ENCODE measurements at places on chromosomes 16 and 17.

- no peak for DNase-seq
- no peaks in the 10 kb centered on the region for H3K27me3 ChIP-seq
- no peak overlapping the region for H3K27ac ChIP-seq
- H3K4me3 ChIP-seq: no peak overlapping the region
- H3K4me1 ChIP-seq: peaks cover 3% of the 10 kb centered on the region
Measured at GRCh38 chr16:119835-120491, 18.5 kb downstream of the NPRL3 start.

GRCh38 chr16:90015586-90016338 is 3.5 kb downstream of the DBNDD1 start:
- H3K36me3 ChIP-seq: peaks cover 5% of the 10 kb centered on the region
- peaks cover 51% of the 10 kb centered on the region for H3K4me1 ChIP-seq
- DNase-seq: no peak
- peaks cover 10% of the 10 kb centered on the region for H3K27me3 ChIP-seq
- H3K27ac ChIP-seq: no peak overlapping the region
- H3K4me3 ChIP-seq: no peak overlapping the region

GRCh38 chr17:2972749-2973148 is 90.7 kb downstream of the OR1D5 start:
- no peak overlapping the region for H3K27ac ChIP-seq
- H3K36me3 ChIP-seq: peaks cover 12% of the 10 kb centered on the region
- no peaks in the 10 kb centered on the region for H3K27me3 ChIP-seq
- H3K4me1 ChIP-seq: no peaks in the 10 kb centered on the region
- H3K4me3 ChIP-seq: no peak overlapping the region

DNA sequence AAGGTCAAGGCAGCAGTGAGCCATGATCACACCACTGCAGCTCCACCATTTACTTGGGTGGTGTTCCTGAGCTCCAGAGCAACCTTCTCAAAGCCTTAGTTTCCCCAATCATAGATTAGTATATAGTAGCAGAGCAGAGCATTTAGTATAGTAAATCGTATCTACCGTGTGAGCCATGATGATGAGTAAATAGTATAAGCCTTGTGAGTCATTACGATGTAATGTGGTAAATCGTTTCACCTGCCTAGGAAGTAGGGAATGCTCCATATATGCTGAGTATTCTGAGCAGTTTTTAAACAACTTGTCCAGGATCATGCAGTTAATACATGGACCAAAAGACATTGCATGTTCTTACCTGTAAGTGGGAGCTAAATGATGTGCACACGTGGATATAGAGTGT is 66.4 kb downstream of the SCNN1B start:
- DNase-seq: no peak
- H3K27ac ChIP-seq: no peak overlapping the region
- H3K27me3 ChIP-seq: no peaks in the 10 kb centered on the region
- peaks cover 4% of the 10 kb centered on the region for H3K4me1 ChIP-seq

- H3K4me3 ChIP-seq: peak overlapping the region; percentile 77
Measured at GRCh38 chr17:7988750-7989178, 13.7 kb upstream of the GUCY2D start.

- peaks cover 57% of the 10 kb centered on the region for H3K4me1 ChIP-seq
- peak overlapping the region; percentile 17 for H3K4me3 ChIP-seq
- H3K27me3 ChIP-seq: no peaks in the 10 kb centered on the region
- peak; percentile 40 for DNase-seq
Measured at GRCh38 chr17:46020023-46020761, 21.1 kb downstream of the STH start.

- H3K4me3 ChIP-seq: no peak overlapping the region
- H3K27ac ChIP-seq: no peak overlapping the region
- no peaks in the 10 kb centered on the region for H3K36me3 ChIP-seq
- H3K27me3 ChIP-seq: peaks cover 2% of the 10 kb centered on the region
- no peak for DNase-seq
Measured at GRCh38 chr17:73516431-73516830, 127.8 kb downstream of the SDK2 start.

- DNase-seq: no peak
- H3K4me3 ChIP-seq: no peak overlapping the region
- H3K27ac ChIP-seq: no peak overlapping the region
Measured at GRCh38 chr16:50498431-50499155, 49.6 kb upstream of the NKD1 start.

DNA sequence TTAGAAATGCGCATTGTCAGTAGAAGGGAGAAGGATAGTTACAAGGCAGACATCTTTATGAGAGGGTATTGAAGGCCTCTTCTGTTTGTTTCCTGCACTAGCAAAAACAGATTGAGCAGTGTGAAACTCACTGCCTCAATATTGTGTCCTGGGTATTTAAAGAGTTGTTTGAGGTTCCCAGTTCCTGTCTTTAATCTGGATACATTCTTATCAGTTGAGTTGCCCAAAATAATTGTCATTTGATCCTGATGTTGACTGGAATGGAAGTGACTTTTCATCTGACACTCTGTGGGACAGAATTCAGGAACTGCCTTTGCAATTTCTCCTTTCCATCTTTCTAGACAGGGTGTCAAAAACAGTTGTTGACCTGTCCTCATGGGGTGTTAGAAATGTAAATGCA is 1.7 kb downstream of the ATP6V0A1 start:
- no peak for DNase-seq
- peaks cover 48% of the 10 kb centered on the region for H3K36me3 ChIP-seq
- H3K4me1 ChIP-seq: peaks cover 55% of the 10 kb centered on the region
- peak overlapping the region; percentile 98 for H3K4me3 ChIP-seq

DNA sequence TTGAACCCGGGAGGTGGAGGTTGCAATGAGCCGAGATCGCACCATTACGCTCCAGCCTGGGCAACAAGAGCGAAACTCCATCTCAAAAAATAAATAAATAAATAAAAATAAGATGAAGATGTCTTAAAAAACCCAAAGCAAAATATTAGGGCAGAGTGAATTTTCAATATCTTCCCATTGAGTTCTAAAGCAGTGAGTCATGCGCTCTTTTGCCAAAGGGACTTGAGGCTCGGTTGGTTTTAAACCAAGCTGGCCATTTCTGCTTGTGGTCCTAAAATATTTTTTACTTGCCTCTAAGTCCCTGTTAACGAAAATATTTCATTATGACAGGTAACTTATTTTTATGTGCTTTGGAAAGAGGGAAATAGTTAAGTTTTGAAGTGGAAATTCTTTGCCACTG is 4.7 kb downstream of the PAFAH1B1 start:
- no peaks in the 10 kb centered on the region for H3K27me3 ChIP-seq
- H3K4me3 ChIP-seq: no peak overlapping the region
- no peak overlapping the region for H3K27ac ChIP-seq

- peaks cover 18% of the 10 kb centered on the region for H3K36me3 ChIP-seq
- H3K4me1 ChIP-seq: peaks cover 60% of the 10 kb centered on the region
- no peak for DNase-seq
- no peak overlapping the region for H3K4me3 ChIP-seq
- no peaks in the 10 kb centered on the region for H3K27me3 ChIP-seq
- H3K27ac ChIP-seq: peak overlapping the region; percentile 36
Measured at GRCh38 chr17:4331614-4332013, 34.9 kb downstream of the UBE2G1 start.

GRCh38 chr17:82668024-82668630 is 19.9 kb upstream of the WDR45B start:
- no peak overlapping the region for H3K4me3 ChIP-seq
- DNase-seq: no peak

- H3K36me3 ChIP-seq: peaks cover 5% of the 10 kb centered on the region
- no peak for DNase-seq
- no peak overlapping the region for H3K4me3 ChIP-seq
- H3K27ac ChIP-seq: no peak overlapping the region
- H3K27me3 ChIP-seq: no peaks in the 10 kb centered on the region
- no peaks in the 10 kb centered on the region for H3K4me1 ChIP-seq
Measured at GRCh38 chr16:83932955-83933673, 19.9 kb upstream of the OSGIN1 start.

DNA sequence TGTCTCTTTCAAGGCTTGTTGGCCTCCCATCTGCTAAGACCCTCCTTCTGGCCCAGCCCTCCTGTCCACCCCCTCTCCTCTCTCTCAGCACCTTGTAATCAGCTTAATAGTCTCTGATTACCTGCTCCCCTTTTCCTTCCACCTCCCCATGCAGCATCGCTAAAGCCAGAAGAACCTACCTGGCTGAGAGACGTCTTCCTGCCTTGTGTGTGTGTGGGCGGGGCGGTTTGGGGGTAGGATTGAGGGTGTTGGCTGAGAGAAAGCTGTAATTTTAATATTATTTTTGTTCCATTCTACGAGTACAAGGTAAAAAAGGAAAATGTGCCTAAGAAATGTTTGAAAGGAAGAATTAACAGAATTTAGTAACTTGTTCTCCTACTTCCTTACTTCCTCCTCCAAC is 3.4 kb downstream of the DNAH9 start:
- peaks cover 3% of the 10 kb centered on the region for H3K4me1 ChIP-seq
- DNase-seq: no peak
- H3K36me3 ChIP-seq: no peaks in the 10 kb centered on the region
- H3K27me3 ChIP-seq: peaks cover 5% of the 10 kb centered on the region

GRCh38 chr17:37220607-37220953 is 155.2 kb upstream of the C17orf78 start:
- no peak overlapping the region for H3K4me3 ChIP-seq
- H3K4me1 ChIP-seq: no peaks in the 10 kb centered on the region
- no peak overlapping the region for H3K27ac ChIP-seq
- H3K27me3 ChIP-seq: no peaks in the 10 kb centered on the region

DNA sequence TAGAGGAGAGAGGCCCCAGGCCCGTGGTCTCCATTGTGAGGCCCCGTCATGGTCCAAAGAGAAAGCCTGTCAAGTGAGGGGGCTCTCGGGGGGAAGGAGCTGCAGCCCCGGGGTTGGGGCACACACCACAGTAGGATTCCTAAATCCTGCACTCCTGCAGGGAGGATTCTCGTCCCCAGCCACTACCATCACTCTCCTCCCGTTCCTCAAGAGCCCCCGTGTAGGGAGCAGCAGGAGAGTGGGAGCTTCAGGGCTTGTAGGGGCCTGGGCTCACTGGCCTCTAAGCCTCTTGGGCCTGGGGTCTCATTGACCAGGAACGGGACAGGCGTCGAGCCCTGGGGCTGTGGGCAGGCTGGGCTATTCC is 821 bp downstream of the C16orf86 start:
- peak overlapping the region; percentile 87 for H3K4me3 ChIP-seq
- no peak for DNase-seq
- H3K27ac ChIP-seq: peak overlapping the region; percentile 85
- H3K27me3 ChIP-seq: no peaks in the 10 kb centered on the region
- H3K36me3 ChIP-seq: no peaks in the 10 kb centered on the region
- H3K4me1 ChIP-seq: peaks cover 43% of the 10 kb centered on the region

GRCh38 chr16:73140929-73141328 is 93.0 kb upstream of the ZFHX3 start:
- H3K27me3 ChIP-seq: peaks cover 1% of the 10 kb centered on the region
- no peak overlapping the region for H3K4me3 ChIP-seq
- H3K27ac ChIP-seq: no peak overlapping the region
- DNase-seq: no peak
- H3K4me1 ChIP-seq: no peaks in the 10 kb centered on the region

DNA sequence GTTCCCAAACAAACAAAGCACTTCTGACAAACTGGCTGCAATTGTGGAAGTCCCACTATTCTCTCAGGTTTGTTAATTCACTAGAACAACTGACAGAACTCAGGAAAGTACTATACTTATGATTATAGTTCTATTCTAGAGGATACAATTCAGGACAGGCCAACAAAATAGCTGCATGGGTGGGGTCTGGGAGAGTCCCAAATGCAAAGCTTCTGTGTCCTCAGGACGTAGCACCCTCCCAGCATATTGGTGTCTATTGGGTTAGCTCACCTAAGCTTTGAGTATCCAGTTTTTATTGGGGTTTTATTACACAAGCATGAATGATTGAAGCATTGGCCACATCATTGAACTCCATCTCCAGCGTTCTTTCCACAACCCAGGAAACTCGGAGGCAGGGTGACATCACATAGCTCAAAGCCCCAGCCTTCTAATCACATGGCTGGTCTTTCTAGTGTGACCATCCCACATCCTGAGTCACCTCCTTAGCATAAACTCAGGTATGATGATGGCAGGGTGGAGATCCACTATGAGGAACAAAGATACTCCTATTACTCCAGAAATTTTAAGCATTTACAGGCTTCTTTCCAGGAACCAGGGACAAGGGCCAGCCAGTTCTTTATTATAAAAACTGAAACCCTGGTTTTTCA is 43.9 kb upstream of the CCNF start:
- no peaks in the 10 kb centered on the region for H3K4me1 ChIP-seq
- no peak overlapping the region for H3K27ac ChIP-seq
- no peak overlapping the region for H3K4me3 ChIP-seq
- peaks cover 13% of the 10 kb centered on the region for H3K27me3 ChIP-seq
- DNase-seq: no peak

GRCh38 chr16:15521390-15521757 is 87.0 kb downstream of the BMERB1 start:
- H3K27ac ChIP-seq: no peak overlapping the region
- no peaks in the 10 kb centered on the region for H3K36me3 ChIP-seq
- no peak overlapping the region for H3K4me3 ChIP-seq
- no peaks in the 10 kb centered on the region for H3K27me3 ChIP-seq

- peaks cover 23% of the 10 kb centered on the region for H3K4me1 ChIP-seq
- DNase-seq: no peak
- H3K4me3 ChIP-seq: no peak overlapping the region
- peak overlapping the region; percentile 56 for H3K27ac ChIP-seq
Measured at GRCh38 chr17:7912927-7913524, 3.1 kb downstream of the RNF227 start.

DNA sequence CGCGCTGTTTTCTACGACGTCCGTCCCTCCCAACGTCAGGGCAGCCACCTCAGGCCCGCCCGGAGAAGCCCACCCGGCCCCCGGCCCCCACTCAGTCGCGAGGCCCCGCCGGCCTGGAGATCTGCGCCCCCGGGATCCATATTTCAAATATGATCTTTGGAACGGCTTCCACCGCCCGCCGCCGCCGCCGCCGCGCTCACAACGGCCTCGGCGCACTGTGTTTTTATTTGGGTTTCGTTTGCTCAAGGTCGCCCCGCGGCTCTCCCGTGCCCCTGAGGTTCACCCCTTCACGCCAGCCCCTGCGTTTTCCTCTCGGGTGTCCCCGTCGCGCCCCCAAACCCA is 4.2 kb upstream of the CBX4 start:
- no peak overlapping the region for H3K27ac ChIP-seq
- H3K36me3 ChIP-seq: no peaks in the 10 kb centered on the region
- H3K4me1 ChIP-seq: peaks cover 40% of the 10 kb centered on the region
- peaks cover 25% of the 10 kb centered on the region for H3K27me3 ChIP-seq

GRCh38 chr16:76535-77272 is 1.3 kb upstream of the MPG start:
- H3K36me3 ChIP-seq: peaks cover 16% of the 10 kb centered on the region
- peaks cover 38% of the 10 kb centered on the region for H3K4me1 ChIP-seq
- no peak for DNase-seq
- peaks cover 10% of the 10 kb centered on the region for H3K27me3 ChIP-seq
- H3K4me3 ChIP-seq: peak overlapping the region; percentile 78
- H3K27ac ChIP-seq: peak overlapping the region; percentile 56

DNA sequence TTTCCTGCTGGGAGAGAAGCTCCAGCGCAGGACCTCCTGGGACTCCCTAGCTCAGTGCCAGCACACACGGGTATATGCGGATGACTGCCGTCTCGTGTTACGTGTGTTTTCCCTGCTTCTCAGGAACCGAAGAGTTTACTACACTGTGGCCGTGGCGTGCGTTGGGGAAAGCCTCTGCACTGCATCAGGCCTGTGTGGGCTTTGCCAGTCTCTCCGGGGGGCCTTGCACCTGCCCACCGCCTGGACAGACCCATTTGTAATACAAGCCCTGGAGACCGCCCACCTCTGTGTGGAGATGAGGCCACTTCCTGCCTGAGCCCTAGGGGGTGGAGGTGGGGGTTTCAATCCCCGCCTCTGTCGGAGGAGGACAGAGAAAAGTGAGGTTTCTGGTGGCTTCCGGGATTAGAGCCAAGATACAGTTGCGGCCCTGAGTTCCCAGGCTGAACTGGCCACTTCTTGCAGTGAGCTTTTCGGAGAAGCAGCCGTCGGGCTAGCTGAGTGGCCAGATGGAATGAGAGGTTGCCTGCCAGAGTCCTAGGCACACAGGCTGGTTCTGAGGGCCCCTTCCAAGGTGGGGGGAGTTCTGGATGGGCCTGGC is 43.4 kb upstream of the GSE1 start:
- no peaks in the 10 kb centered on the region for H3K27me3 ChIP-seq
- peak overlapping the region; percentile 70 for H3K4me3 ChIP-seq
- H3K27ac ChIP-seq: peak overlapping the region; percentile 82
- no peak for DNase-seq
- H3K36me3 ChIP-seq: peaks cover 5% of the 10 kb centered on the region

All from activated B cell treated with CpG ODN at 0.5 μM for 24 hours (primary cell).